ENCODE measurements at places on chromosomes 11 and 22.

DNA sequence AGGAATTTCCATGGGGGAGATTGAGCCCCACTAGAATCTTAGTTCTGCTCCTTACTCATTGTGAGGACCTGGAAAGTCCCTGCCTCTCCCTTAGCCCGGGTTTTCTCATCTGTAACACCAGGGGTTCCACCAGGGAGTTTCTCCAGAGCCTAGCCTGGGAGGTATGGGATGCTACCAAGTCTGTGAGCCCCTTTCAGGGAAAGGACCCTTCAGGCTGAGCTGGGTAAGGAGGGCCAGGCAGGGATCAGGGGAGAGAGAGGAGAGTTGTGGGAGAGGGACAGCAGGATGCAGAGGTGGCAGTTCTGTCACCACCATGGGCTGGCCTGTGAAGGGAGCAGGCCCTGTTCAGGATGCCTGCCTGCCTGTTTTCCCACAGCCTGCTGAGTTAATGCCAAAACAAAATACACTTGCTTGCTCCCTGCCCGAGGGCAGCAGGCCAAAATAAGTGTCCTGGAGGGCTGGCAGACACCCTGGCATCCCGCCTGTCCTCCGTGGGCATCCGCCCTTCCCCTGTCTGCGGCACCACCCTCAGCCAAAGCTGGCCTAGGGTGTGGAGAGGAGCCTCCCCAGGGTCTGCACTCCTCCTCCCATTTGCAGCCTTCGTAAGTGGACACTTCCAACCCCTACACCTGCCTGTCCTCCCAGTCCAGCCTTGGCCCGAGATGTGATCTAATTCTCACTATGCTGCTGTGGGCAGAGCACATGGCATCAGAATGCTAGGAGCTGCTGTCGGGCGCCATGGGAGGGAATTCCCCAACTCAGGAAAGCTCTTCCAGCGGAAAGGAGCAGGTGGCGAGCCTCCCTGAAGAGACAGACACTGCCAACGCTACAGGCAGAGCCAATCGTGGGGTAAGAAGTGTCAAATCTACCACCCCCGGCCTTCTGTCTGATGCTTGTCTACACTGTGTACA, 5.9 kb upstream of the FCHSD2 start:
- DNase-seq, result no peak

DNA sequence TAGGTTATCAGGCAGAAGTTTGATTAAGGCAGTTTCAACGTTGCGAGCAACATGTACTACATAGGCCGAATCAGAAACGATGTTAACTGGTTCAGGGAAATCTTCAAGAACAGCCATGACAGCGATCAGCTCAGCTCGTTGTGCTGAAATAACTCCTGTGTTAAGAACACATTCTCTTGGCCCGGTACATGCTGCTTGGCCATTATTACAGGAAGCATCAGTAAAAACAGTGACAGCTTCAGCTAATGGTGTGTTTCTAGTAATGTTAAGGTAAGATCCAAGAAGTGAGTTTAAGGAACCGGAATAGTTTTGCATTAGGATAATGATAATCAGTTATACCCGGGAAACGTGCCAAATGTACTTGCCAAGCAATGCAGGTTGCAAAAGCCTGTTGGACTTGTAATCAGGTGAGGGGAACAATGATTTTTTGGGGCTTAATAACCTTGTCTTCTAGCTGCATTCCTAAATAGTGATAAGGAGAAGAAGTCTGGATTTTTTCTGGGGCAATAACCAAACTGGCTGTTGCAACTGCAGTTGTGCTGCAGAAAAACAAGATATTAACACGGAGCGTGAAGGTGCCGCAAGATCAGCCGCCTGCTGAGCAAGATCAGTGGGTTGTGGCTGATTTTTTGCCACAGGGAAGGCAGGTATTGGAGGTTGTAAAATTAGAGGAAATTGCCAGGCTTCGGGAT, 14.3 kb downstream of the OR52K1 start:
- DNase-seq, result no peak

- no peak for DNase-seq
Observed at GRCh38 chr22:42262964-42263363, 7.5 kb downstream of the TCF20 start.

- no peak for DNase-seq
Observed at GRCh38 chr22:27740202-27740748, 61.3 kb downstream of the MN1 start.

- DNase-seq, result no peak
Observed at GRCh38 chr11:78789375-78789774, 214.7 kb upstream of the NARS2 start.

DNA sequence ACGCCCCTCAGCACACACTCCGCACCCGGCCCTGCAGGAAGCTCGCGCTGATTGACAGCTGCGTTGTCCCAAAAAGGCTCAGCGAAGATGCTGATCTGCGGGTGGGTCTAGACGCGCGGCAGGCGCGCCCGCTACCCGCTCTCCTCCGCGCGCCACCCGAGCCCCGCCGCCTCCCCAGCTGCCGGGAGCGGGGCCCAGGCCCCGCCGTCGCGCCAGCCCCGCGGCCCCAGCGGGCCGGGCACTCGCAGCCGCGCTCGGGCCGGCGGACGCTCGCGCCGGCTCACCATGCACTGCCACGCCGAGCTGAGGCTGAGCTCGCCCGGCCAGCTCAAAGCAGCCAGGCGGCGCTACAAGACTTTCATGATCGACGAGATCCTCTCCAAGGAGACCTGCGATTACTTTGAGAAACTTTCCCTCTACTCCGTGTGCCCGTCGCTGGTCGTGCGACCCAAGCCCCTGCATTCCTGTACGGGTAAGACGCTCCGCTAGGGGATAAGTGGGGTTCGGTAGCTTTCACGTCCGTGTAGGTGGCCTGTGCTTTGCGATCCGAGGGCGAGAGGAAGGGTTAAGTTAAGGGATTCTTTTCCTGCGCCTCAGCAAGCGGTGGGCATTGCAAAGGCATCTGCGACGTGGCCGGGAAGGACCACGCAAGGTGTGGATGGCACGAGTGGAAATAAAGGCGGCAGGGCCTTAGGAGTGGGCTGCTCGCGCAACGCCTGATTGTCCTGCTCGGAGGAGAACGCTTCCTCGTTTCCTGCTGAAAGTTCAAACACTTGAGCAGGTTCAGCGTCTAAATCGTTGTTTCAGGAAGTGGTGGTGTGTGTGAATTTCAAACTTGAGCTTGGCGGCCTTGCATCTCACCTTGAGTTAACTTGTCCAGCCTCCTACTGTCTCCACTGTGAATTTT, at the start of gene BARX2:
Gene BARX2 (plus strand): TSS at position 98 of the 907 bp plus-strand sequence. CDS start 188 bp downstream, at position 286.
- peak; percentile 16 for DNase-seq

GRCh38 chr22:42086051-42086450, 4.5 kb downstream of the NDUFA6 start:
- no peak for DNase-seq

- DNase-seq, result no peak
Observed at GRCh38 chr11:7545611-7546010, 31.8 kb downstream of the PPFIBP2 start.

DNA sequence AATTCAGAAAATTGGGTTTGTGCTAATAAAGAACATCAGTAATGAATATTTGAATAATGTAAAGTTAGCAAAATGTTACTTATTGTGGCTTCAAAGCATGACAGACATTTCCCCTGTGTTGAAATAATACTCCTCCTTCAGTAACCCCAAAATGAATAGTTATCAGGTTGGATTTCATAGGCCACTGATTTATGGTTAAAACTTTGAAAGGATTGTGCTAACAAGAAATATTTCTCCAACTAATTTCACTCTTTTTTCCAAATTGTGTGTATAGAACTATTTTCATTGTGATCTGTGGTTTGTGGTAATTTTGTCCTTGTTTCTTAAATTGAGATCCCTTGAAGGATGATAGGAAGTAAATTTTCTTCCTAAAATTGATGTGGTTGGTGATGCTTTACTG, 7.9 kb downstream of the DDX10 start:
- no peak for DNase-seq

DNA sequence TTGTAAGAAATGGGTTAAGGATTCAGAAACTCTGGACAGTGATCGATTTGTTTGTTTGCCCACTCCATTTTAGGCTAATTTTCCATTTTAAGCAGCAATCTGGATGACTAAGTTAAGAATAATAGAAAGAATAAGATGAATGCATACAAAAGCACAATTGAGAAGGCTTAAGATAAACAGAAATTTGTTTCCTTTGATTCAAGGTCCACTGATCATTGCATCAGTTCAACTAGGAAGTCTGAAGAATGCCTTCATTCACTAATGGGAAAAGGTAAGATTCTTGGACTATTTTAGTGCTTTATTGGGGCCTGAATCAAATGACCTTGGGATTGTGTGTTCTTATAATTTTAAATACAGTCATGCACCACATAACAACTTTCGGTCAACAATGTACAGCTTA, 140.8 kb downstream of the CADM1 start:
- no peak for DNase-seq

GRCh38 chr22:44423556-44424358, 74.3 kb downstream of the RTL6 start:
- DNase-seq, result no peak

GRCh38 chr11:21582791-21583190, 610.1 kb upstream of the ANO5 start:
- no peak for DNase-seq

DNA sequence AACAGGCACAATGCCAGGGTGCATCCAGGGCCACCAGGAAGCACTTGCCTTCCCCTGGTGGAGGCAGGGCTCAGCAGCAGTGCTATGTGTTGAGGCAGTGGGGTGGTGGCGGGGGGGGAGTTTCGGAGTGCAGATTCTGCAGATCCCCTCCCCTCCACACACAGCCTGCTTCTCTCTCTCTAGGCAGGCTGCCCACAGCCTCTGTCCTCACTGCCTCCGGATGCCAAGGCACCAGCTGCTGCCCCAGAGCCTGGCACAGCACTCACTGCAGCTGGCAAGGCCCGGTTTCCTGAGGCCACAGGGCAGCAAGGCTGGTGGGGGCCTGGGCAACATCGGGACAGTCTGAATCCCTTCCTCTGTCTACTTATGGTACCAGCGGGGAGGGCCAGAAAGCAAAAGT, 35.8 kb downstream of the NRXN2 start:
- no peak for DNase-seq

All from kidney epithelial cell (primary cell).